Colonic mucosa (tissue), 4 donors: ENCODE measurements at places on chromosomes 6 and 20. TPM values are rescaled to one million over a fixed set of nuclear protein-coding genes. Genes with fewer than 3 reads are reported as not detected.

DNA sequence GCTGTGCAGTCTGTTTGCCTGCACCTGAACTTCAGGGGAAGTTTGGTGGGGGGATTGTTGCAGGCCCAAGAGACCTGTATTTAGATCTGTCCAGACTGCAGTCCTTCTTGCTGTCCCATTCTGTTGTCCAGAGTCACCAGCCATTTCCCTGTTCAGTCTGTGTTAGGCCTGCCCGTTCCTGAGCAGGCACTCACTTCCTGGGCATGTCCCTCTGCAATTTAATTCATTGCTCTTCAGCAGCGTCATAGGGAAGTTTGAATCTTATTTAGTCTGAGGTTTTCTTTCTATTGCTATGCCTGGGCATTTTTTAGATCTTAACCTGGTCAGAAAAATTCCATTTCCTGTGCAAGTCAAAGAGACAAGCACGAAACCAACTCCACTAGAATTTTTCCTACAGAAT lies 190.2 kb downstream of the DTNBP1 start:
- no peak for DNase-seq

- DNase-seq = no peak
These were observed 1046.7 kb downstream of the HACE1 start for GRCh38 chr6:103812970-103813369.

- DNase-seq = no peak
These were observed 10.3 kb upstream of the E2F1 start for GRCh38 chr20:33696448-33696847.

Gene SLC35D3
- total RNA-seq = 0.32 TPM

DNA sequence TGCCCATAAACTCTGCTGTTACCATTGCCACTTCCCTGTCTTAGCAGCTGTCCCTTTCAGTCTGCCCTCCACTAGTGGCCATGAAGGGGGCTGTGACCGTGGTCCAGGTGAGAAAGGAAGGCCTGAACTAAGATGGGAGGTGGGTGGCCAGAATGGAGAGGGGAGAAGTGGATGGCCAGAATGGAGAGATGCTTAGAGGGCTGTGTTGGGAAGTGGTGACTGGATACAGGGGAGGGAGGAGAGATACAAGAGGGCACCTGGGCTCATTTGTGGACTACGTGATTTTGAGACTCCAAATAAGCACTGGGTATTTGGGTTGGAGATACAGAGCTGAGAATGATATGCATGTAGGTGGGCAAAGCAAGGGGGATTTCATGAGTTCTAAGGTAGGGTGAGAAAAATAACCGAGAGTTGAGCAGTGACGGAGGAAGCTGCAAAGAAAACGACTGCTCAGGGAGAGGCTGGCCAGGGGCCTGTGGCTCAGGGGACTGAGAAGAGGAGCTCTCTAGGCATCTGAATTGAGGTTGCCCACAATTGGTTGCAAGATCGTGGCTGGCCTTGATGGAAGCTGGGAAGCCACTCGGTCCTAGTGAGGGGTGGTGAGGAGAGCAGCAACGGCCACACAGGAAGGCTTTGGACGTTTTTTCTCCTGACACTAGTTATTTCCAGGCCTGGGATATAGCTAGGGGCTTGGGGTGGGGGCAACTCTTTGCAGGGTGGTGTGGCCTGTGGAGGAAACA lies 36.9 kb downstream of the PANK2 start:
- DNase-seq = no peak

Gene SRMS
- total RNA-seq = 0.49 TPM

DNA sequence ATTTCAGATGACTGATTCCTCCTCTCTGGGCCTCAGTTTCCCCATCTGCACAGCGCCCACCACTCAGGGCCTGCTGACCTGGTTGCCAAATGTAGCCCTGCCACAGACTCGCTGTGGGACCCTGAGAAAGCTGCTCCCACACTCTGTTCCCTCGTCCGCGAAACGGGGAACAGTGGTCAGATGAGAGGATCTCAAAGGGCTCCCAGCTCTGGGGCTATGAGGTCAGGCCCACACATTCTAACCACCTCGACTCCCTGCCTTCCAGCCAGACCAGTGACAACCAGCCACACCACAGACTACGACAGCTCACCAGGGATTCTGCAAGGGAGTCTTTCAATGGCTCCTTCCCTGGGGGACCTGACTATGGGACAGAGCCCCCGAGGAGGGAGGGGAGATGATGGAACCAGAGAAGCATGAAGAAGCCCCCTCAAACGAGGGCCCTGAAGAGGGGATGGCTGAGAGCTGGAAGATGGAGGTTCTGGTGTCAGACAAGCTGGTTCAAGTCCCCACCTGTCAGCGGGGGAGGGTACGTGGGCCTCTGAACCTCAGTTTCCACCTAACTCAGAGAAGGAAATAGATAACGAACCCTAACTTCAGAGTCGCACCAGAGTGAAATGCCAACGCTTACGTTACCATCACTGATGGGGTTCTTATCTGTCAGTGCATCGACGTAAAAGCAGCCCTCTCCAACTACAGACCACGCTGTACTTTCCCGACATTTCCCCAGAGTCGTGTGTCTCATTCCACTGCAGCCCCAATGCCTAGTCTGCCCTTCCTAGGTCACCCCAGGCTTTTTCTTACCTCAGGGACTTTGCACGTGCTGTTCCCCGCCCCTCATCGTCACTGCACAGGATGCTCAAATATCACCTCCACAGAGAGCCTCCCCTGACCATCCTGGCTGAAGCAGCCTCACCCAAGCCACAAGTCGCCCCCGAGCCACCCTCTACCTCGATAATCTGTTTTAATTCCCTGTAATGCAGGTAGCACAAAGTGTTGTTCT lies 60.5 kb downstream of the PREX1 start:
- DNase-seq = no peak

Gene PRR3
- 7.2 TPM for total RNA-seq

GRCh38 chr20:50911030-50911429 lies 20.2 kb downstream of the ADNP start:
- DNase-seq = no peak

Gene DLL1
- total RNA-seq = 26.8 TPM

- no peak for DNase-seq
These were observed 11.0 kb downstream of the DCBLD1 start for GRCh38 chr6:117493470-117493869.

DNA sequence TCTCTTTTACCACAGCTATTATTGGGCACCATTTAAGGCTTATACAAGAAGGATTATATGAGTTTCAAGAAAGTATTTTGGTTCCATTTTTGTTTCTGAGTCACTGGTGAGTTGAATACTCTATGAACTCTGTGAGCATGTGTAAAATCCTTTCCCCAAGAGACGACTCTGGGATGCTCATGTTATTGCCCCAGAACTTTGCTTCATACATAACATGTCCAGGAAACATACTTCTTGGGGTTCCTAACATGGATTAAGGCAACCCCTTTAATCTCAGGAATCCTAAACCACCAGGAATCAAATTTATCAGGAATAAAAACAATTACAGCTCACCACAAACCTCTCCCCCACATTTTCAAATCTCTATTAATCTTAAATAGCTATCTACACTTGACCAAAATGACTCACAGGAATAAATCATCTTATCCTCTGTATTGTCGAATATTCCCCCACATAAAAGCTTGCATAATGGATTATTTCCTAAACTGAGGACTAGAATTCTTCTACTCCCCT lies 117.5 kb upstream of the COL21A1 start:
- no peak for DNase-seq

DNA sequence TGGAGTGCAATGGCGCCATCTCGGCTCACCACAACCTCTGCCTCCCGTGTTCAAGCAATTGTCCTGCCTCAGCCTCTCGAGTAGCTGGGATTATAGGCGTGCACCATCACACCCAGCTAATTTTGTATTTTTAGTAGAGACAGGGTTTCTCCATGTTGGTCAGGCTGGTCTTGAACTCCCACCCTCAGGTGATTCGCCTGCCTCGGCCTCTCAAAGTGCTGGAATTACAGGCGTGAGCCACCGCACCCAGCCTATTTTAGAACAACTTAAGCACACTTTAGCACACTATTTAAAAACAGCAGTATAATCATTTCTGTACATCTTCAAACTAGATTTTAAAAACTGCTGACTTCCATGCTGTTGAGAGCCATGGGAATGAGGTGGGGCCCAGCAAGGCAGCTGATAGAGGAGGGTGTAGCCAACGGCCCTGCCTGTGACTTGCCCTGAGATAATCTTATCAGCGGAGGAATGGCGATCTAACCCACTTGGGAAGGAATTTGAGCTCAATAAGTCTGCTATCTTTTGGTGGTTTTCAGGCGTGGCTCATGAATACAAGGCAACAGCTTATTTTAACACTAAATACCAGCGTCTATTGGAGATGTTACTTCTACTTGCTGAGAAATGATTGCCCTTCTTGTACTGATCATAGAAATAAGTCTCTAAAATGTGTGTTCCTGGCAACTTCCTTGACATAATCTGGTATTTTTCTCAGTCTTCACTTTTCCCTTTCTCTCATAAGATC lies 12.1 kb downstream of the ZDHHC14 start:
- peak; percentile 73 for DNase-seq

Gene BMP6
- 0.62 TPM for total RNA-seq

GRCh38 chr6:114376611-114377175 lies 33.9 kb upstream of the HS3ST5 start:
- no peak for DNase-seq

GRCh38 chr6:73314577-73315492 lies 39.2 kb downstream of the DPPA5 start:
- no peak for DNase-seq

GRCh38 chr6:133548423-133549159 lies 307.4 kb downstream of the EYA4 start:
- DNase-seq = no peak

Gene WFDC13
- total RNA-seq = not detected

Gene ANKRD6
- total RNA-seq = 1.6 TPM

Gene CFAP206
- not detected for total RNA-seq

DNA sequence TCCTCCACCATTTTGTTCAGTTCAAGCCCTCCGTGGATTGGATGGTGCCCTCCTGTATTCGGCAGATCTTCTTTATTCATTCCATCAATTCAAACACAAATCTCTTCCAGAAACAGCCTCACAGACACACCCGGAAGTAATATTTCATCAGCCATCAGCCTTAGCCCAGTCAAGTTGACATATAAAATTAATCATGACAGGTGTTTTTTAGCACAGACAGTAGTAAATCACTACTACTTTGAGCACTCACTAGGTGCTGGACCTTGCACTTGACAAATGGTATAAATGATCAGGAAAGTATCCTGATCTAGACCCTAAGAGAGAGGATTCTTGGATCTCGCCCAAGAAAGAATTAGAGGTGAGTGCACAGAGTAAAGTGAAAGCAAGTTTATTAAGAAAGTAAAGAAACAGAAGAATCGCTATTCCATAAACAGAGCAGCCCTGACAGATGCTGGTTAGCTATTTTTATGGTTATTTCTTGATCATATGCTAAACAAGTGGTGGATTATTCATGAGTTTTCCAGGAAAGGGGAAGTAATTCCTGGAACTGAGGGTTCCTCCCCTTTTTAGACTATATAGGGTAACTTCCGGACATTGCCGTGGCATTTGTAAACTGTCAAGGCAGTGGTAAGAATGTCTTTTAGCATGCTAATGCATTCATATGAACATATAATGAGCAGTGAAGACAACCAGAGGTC lies 194.6 kb upstream of the LAMP5 start:
- no peak for DNase-seq

Gene HCRTR2
- total RNA-seq = not detected

- no peak for DNase-seq
These were observed 164.8 kb upstream of the DTNBP1 start for GRCh38 chr6:15827496-15828255.

DNA sequence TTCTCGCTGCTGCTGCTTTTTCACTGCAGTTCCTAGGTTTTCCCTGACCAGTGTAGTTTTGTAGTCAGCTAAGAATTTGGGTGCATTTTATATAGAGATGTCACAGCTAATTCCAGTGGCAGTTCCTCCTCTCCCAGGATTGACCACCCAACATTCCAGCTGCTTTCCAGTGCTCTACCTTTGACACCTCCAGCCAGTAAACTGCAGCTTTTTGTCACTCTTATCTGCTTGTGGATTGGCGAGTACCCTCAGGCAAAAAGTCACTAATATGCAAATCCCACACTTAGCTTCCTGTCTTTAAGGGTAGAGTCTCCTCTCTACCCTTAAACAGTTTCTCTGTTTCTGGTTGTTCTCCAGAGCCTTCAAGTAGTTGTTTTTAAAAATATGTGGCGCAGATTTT lies 146.9 kb upstream of the KCNG1 start:
- DNase-seq = no peak

DNA sequence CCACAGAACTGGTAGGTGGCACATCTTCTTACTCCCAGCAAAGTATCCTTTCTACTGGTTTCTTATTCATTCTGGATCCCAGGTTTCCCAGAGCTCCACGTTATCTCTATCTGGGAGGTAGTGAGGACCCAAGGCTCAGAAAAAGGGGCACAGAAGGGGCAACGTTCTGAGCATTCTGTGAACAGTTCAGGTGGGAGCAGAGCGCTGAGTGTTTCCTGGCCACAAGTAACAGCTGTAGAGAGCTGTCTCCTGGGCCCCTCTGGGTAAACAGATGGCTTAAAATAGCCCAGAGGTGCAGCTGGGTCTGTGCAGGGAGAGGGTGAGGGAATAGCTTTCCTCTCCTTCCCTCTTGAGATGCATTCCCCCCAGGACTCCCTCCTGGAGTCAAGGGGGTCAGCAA lies 2.1 kb downstream of the APOBEC2 start:
- DNase-seq = no peak

GRCh38 chr20:8385247-8385646 lies 253.2 kb downstream of the PLCB1 start:
- no peak for DNase-seq

DNA sequence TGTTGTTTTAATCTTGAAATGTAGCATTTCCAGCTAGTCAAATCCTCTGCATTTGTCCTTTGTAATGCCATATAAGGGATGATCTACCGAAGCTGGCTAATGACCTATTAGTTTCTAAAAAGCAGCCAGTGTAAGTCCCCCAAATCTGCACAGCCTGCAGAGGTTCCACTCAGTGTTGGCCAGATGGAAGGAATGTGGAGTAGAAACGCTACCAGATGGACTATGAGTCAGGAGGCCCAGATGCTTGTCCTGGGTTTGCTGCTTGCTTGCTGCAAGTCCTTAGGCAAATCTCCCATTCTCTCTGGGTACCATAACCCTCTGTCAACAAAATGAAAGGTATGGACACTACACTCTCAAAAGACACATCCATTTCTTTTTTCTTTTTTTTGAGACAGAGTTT lies 149.8 kb downstream of the BTBD9 start:
- no peak for DNase-seq

DNA sequence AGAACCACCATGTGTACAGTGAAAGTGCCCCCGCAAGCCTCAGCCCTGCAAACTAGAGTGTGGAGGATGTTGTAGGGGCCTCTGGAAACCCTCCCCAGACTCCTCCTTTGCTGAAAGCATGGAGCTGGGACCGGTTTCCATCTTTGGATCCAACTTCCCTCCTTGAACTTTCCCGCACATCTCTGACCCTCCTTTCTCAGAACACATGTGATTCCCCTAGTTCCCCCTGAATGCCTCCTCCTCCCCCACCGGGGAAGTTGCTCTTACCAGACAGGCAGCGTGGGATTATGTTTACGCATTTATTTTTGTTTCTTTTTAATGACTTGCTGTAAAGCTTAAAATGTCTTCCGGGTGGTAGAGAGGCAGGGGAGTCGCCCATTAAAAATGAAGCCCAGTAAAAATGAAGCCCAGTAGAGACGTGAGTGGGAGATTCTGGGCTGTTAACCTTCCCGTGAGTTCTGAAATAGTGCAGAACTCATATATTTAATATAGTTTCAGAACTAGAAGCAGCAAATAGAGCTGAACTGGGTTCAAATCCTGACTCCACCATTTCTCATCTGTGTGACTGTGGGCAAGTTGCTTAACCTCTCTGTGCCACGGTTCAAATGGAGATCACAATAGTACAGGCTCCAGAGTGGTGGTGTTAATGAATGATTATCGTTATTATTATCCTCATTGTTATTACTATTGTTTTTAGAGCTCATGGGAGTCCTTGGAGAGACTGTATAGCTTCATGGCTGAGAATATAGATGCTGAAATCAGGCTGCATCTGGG lies 8.0 kb upstream of the PTPN1 start:
- no peak for DNase-seq

Gene HSPA1L
- total RNA-seq = 0.98 TPM

Gene C4B
- 11.9 TPM for total RNA-seq
